ENCODE measurements at places on chromosomes 7 and 10.

DNA sequence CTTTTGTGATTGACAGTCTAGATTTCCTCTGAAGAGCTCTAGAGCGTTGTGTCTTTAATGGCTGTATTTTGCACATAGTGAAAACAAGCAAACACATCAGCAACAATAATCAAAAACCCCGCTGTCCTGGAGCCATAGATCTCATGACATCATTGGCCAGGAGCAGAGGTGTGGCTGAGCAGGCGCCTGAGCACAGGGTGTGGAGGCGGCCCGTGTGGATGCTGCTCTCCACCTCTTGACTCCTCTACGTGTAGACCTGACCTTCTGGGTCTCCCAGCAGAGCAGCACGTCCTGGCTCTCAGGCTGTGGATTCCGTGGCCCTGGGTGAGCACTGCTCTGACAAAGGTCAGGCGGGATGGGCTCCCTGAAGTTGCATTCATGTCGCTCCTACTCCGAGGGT lies 63.0 kb upstream of the INSYN2A start:
- DNase-seq, result no peak

GRCh38 chr10:62853710-62854109 lies 37.5 kb upstream of the EGR2 start:
- no peak for DNase-seq

GRCh38 chr10:14405076-14406065 lies 74.6 kb upstream of the FRMD4A start:
- no peak for DNase-seq

GRCh38 chr10:97190450-97190849 lies 4.7 kb upstream of the SLIT1 start:
- DNase-seq, result no peak

DNA sequence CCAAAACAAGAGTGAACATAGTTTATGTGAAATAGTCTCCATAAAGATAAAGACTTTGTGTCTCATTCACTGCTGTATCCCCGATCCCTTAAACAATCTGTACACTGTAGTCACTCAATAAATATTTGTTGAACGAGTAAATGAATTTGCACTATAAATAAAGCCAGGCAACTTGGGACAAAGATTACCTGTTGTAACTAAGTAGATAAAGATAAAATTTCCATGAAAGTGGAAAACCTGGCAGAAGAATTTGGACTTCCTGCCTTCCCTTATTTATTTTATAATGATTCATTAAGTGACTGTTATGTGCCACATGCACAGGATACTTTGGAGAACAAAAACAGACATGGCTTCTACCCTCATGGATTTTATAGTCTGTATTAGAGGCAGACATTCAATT lies 277.7 kb upstream of the KAT6B start:
- DNase-seq, result no peak

DNA sequence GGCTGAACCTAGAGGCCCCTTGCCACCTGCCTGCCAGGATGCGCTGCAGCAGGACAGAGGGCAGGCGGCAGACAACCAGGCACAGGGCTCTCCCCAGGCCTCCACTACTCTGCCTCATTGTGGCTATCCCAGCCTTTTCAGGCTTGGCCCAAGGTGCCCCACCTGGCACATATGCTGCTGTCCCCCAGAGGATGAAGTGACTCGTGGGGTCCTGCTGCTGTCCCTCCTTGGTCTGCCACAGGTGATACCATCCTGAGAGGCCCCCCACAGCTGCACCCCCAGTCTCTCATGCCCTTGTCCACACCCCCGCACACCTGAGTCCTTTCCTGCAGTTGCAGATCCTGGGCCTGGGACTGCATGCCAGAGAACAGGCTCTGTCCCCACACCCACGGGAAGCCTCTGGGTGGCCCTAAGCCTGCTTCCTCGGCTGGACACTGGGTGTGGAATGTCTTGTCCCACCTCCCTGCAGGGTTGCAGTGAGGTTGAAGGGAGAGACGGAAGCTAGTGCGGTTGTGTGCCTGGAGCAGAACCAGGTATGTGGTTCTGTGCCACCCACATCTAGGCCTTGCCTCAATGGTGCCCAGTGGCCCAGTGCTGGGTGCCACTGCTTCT lies 55.3 kb downstream of the RASGEF1A start:
- DNase-seq, result no peak

GRCh38 chr7:28217143-28217542 lies 36.5 kb upstream of the JAZF1 start:
- no peak for DNase-seq

GRCh38 chr7:19932549-19933249 lies 159.3 kb upstream of the TMEM196 start:
- no peak for DNase-seq

DNA sequence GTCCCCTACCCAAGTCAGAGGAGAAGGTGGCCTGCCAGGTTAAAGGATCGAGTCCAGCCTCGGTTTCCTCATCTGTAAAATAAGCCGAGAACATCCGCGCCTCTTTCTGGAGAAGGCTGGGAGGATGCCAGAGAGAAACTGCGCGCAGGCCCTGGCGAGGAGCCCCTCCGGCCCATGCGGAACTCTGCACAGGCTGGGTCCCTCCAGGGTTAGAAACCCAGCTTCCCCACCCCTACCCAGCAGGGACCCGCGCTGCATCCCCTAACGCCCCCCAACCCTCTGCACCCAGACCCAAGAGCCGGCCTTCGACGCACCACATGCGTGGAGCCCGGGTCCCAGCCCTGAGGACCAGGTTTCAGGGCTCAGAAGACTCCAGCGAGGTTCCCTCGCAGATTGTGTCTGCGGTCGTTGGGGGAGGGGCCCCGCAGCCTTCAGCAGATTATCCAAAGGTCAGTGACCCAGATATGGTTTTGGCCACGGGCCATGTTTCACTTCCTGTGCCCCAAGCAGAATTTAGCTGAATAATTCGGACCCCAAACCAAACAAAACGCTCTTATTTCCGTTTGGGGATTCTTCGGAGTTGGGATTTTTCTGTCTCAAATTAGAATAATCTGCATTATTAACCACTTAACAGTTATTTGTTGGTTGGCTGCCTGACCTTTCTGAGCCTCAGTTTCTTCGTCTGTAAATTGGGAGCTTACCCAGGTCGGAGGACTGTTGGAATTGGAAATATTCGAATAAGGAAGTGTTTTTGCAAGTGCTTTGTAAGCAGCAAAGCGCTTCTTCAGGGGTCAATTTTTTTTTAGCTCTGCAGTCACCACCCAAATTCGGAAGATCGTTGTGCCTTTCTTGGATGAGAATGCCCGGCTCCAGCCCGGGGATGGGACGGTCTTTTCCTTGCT lies 167.7 kb downstream of the UBE2H start:
- no peak for DNase-seq

DNA sequence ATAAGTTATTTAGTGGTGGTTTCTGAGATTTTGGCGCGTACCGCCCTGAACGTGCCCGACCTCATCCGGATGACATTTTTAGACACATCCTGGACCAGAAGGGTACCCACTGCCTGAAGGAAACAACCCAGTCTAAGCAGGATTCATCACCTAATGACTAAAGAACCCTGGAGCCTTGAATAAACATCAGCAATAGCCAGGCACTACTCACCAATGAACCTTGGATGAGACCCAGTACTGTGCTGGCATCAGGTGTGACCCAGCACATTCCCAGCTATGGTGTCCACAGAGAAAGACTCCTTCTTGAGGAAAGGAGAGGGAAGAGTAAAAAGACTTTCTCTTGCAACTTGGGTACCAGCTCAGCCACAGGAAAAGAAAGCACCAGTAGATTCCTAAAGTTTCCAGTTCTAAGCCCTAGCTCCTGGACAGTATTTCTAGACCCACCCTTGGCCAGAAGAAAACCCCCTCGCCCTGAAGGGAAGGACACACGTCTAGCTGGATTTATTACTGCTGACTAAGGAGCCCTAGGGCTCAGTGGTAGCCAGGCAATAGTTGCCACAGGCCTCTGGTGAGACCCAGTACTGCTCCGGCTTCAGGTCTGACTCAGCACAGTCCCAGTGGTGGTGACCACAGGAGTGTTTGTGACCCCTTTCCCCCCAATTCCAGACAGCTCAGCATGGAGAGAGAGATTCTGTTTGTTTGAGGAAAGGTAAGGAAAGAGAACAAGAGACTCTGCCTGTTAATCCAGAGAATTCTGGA lies 32.5 kb downstream of the ZNF277 start:
- DNase-seq, result no peak

DNA sequence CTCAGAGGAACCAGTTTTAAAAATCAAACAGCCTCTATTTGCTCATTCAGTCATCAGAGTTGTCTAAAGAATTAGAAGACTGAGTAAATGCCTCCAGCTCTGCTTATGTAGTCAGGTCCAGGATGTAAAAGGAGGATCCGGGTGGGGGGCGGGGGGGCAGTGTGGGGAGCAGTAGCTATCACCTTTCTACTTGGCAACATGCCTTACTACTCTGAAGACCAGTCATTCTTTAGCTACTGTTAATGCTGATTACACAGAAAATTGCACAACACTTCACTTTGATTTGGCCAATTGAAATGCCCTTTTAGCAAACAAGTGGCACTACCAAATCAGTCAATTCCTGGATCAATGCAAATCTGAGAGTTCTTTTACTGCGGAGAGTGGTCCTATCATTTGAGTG lies 164.2 kb downstream of the NXPH1 start:
- no peak for DNase-seq

DNA sequence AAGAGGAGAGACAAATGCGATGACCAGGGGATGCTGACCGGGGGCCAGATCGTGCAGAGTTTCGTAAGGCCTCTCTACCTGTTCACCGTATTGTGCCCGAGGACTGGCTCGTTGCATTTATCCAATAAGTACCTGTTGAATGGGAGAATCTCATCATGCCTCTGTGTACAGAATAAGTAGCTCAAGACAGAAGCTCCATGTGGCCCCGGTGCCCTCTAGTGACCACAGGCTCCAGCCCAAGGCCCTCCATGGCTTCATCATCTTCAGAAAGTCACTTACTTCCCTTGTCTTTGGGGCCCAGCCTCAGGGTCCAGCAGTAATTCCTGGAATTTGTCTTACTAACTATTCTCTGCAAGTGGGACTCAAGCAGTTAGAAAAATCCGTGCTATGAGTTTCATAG lies 151.0 kb downstream of the CHN2 start:
- DNase-seq, result no peak

DNA sequence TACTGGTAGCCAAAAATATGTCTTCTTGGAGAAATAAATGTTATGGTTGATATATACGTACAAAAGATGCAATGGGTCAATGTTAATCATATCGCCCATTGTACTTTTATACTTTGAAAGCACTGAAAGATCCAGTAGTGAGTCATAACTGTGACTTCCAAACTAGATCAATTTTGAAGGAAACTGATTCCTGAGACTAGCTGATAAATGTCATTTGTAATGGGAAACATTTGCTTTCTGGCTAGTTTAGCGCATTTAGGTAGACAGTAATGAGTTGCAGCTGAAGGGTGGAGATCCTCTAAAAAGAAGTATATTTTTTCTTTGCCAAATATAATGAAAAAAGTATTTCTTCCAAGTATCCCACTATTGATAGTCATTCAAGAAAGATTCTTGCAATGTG lies 53.5 kb upstream of the ARHGAP21 start:
- no peak for DNase-seq
